Esophagus muscularis mucosa (tissue), 4 donors: ENCODE measurements at places on chromosomes 2 and 18. TPM values are rescaled to one million over a fixed set of nuclear protein-coding genes. Genes with fewer than 3 reads are reported as not detected.

DNA sequence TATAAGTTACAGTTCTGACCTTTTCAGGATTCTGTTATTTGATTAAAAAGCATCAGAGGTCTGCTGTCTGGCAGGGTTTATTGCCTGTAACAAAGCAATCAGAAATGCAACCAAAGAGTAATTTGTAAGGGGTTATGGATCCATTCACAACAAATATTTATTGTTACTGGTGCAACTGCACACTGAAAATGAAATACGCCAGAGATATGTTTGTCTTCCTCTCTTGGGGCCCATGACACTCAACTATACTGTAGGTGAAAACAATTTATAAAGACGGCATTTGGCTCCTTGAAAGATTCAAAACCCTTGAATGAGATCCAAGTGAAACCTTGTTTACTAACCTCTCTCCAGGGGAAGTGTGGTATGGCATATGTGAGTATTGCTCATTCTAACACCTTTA, 452.2 kb downstream of the MBD2 start:
- DNase-seq: no peak

DNA sequence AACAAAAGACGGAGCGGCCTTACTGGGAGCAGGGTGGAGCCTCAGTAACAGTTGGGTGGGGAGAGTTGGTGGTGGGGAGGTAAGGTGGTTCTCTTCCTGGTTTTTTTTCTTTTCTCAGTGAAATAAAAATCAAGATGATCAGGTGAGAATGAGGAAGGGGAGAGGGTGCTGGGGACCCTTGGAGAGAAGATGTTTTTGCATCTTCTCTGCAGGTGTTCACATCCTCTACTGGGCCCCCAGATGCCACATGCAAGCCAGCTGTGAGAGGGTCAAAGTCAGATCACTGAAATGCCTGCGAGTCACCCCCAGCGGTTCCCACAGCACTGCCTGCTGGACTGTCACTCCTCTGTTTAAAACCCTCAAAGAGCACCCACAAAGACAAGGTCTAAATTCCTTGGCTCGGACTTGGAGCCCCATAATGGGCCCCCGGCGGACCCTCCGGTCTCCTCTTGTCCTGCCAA, 69.8 kb upstream of the FHL2 start:
- no peak for DNase-seq

- peak; percentile 90 for DNase-seq
Measured at GRCh38 chr2:236943841-236944513, 141.7 kb upstream of the COPS8 start.

DNA sequence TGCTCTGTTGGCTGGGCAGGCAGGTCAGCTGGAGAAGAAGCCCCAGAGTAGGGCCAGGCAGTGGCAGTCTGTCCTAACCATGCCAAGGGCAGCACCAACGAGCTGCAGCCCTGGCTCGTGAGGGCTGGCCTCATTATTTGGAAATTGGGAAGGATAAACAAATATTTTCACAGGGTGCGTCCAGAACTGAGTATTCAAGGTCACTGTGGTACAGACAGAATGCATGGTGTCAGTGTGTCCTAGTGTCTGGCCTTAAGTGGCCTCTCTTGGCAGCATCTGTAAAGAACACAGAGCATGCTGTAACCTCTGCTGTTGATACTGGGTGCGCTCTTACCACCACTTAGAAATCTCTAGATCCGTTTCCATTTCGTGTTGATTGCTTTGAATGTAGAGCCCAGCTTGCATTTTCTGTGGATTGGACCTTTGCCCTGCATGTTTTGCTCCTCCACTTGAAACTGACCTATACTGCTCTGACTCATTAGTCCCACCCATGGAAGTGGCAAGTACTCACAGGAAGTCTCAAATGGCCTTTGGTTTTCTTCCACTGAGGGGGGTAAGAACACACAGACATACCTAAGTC, 88.2 kb downstream of the GREB1L start:
- DNase-seq: no peak

DNA sequence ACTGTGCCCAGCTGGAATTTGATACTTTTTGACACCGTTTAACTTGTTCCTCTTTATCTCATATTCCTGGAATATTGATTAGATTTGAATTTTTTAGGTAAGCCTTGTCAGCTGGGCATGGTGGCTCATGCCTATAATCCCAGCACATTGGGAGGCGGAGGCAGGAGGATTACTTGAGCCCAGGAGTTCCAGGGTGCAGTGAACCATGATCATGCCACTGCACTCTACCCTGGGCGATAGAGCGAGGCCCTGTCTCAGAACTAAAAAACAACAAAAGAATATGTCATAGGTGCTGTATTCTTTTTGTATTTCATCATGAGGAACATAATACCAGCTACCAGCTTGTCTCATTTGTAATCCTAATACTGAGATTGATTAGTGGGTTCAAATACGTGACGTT, 90.3 kb downstream of the ZNF532 start:
- no peak for DNase-seq

- DNase-seq: no peak
Measured at GRCh38 chr2:121810959-121811853, 55.8 kb downstream of the TSN start.

Gene CROCC2
- not detected for total RNA-seq
